Activated gamma-delta T cell treated with anti-CD3 and anti-CD28 coated beads, Interleukin-2, amount 50 U/mL, for 16 hours (primary cell): ENCODE measurements at places on chromosomes 3 and 15.

- no peak for DNase-seq
Measured at GRCh38 chr3:180694321-180694720, 15.0 kb upstream of the CCDC39 start.

- DNase-seq: no peak
Measured at GRCh38 chr15:42108806-42109205, 14.4 kb upstream of the PLA2G4D start.

GRCh38 chr3:53764026-53764775 is 82.0 kb downstream of the CHDH start:
- no peak for DNase-seq

DNA sequence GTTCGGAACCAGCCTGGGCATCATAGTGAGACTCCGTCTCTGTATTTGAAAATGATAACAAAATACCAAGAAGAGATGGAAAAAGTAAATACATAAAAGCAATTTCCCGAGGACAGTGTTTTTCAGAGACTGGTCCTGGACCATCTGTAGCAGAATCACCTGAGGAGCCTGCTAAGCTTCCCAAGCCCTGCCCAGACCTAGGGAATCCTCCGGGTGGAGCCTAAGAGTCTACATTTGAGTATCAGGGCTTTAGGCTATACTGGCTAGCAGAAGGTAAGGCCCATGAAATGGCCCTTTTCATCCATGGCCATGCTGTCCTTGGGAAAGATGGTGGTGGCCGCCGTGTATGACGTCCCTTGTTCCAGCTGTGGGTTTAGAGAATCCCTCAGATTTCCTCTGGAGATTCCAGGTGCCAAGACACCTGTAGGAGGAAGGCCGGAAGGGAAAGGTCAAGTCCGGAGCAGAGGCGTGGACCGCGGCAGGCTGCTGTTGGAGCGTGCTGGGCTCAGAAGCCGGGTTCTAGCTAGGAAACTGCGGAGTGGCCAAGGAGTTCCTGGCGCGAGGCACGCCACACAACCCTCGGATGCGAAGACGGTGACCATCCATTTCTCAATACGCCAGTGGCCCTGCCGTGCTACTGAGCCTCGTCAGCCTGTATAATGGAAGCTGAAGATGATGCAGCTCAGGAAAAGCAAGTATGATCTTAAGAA is 50.9 kb downstream of the TMEM44 start:
- DNase-seq: no peak

DNA sequence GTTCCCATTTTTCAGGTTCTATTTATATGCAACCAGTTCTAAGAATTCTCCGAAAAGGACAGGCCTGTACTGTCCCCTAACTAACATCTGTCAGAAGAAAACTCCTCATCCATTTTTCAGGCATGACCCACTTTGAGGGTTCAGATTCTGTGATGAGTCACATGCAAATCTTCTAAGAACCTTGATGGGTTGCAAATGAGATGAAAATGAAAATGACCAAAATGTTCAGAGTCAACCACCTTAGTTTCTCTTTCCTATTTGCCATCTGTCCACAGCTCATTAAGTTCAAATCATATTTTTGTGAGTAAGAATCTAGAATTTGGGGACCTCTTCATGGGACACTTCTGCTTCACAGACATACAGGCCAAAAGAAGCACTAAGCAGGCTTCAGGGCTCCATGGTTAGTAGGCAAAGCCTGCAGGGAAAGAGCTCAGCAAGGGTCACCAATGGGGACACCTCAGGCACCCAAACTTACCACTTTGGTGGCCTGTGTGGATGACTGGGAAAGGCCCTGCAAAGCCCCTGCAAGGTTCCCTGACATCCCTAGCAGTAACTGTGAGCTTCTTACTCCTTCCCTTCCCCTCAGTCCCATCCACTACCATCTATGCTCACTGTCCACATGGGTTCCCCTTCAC is 122.0 kb downstream of the WDR76 start:
- DNase-seq: no peak

DNA sequence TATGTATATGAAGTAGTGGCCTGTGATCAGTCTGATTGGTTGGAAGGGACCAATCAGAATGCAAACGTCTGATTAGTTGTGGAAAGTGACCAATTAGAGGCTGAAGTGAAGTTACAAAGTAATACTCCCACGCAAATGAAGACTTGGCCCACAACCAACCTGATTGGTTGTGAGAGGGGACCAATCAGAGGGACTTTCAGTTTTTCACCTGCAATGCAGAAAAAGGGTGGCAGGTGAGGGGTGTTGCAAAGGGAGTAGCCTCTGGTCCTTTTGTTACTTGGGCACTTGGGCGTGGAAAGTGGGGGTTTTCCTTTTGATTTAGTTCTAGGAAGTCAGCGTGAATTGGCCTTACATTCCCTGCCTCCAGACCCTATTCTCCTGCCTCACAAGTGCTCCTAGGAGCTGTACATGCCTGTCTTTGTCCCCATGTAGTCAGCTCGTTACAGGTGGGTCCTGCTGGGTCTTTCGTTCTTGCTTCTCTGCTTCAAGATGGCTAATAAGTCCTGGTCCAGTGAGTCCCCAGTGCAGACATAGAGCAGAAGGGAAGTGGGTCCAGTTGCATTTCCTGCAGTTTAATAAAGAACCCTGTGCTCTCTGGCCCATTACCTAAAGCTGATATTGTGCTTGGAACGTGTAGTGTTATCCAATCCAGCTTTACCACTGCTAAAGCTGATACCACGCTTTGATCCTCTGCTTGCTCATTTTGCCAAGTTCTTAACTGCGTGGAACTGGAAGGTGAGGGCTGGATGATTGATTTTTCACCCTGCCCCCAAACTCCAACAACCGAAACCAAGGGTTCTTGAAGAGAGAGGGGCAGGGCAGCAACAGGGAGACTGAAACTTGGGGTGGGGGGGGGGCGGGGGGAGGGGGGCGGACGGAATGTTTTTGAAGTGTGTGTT is 46.0 kb upstream of the CD47 start:
- DNase-seq: no peak

DNA sequence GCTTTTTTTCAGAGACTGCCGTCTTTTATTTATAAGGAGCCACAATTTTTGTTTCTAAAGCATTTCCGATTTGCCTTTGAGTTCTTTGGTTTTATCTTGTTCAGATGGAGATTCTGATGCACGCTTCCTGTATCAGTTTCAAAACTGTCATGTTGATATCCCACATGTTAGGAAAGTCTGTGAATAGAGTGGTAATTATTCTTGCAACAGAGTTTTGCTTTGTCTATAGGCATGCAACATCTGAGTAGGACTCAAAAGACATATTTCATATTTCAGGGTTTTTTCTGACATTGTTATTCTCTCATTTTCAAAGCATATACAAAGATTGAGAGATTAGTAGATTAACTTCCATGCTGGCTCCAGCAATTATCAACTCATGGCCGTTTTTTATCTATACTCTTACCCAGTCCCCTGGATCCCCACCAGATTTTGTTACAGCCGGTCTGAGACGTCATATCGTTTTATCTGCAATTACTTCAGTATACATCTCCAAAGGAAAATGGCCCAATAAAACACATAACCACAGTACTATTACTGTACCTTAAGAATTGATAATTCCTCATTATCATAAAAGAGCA is 22.4 kb downstream of the PAQR5 start:
- DNase-seq: no peak

DNA sequence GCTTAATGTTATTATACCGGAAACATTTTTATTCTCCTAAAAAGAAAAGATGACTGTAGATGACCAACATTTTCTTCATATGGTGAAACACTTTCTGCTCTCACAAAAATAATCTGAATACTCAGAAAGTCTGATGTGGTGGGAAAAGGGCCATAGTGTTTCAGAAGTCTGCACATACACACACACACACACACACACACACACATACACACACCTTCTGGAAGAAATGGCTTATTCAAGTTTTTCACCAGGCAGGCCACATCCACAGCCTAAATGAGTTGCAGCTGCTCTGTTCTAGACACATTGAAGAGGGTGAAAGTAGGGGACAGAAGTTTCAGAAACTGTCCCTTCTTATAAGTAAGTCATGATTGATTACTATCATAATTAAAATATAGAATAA is 220.0 kb downstream of the ZMAT3 start:
- DNase-seq: no peak

DNA sequence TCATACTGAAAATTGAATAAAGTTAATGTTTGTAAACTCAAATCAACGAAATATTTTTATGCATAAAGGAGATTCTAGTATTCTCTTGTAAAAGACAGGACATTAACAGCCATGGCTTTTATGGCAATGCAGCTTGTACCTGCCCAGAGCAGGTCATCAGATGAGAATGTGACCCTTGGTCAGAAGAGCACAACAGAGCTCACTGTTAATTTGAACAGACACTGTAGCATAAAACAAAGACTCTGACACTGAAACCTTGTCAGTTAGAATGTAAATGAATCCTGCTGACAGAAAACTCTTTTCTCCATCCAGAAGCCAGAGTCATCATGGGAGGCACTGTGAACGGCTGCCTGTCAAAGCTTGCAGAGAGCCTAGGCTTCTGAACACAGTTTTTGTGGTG is 410.6 kb downstream of the RAP2B start:
- no peak for DNase-seq

DNA sequence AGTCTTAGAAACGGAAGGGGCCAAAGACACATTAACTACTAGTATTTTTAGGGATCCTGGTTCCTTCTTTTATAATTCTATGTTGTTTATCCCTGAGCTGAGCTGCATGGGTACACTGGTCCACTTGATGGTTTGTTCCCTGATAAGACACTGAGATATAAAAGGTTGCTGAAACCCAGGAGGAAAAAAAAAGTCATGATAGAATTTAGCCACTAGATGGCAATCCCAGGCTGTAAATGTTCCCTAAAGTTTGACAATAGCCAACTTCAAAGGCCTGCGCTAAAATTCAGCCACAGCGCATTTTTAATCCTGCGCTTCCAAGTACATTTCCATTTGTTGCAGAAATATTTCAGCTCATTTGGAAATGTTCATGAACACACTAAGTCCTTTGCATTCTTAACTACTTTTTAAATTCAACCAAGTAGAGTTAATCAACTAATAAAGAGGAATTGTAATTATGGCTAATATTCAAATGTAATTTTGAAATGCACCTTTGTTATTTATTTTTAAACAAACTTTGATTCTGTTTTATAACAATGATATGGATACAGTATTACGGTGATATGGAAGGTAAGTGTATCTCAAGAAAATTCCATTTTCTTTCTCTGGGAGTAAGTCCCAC is 249.3 kb upstream of the FEZF2 start:
- no peak for DNase-seq

- DNase-seq: no peak
Measured at GRCh38 chr15:57522148-57522547, 69.6 kb upstream of the MYZAP start.

DNA sequence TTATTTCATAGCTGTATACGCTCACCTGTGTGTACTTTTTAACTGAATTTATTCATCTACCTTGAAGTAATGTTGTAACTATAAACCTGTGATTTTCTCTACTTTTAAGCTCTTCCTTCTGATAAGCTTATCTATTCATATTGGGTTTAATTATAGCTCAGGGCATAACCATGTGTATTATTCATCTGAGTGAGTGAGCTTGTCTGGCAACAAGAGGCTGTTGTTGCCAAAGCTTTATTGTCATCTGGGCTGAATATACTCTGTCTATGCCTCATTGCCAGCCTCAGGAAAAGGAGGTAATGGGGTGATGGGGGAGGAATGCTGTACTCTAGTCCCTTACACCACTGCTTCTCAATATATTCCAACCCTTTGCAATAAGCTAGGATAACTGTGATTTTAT is 292.4 kb downstream of the UBE2E2 start:
- no peak for DNase-seq

DNA sequence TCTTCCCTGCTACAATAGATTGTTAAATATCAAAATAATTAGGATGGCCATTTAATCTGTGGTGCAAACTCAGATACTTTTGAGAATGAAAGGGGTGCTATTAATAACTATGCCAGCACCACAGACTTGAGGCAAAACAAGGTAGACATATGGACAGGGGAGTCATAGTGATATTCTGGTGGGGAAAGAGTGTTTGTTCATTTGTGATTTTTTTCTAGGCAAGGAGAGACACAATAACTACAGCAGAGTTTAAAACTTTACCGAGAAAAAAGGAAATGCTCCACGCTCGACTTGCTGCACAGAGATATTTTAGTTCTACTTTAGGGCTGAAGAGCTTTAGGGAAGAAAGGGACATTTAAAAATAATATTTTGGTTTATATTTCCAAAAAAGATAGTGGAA is 611.2 kb upstream of the GRM7 start:
- DNase-seq: no peak

GRCh38 chr3:25567388-25567787 is 97.3 kb downstream of the TOP2B start:
- no peak for DNase-seq

DNA sequence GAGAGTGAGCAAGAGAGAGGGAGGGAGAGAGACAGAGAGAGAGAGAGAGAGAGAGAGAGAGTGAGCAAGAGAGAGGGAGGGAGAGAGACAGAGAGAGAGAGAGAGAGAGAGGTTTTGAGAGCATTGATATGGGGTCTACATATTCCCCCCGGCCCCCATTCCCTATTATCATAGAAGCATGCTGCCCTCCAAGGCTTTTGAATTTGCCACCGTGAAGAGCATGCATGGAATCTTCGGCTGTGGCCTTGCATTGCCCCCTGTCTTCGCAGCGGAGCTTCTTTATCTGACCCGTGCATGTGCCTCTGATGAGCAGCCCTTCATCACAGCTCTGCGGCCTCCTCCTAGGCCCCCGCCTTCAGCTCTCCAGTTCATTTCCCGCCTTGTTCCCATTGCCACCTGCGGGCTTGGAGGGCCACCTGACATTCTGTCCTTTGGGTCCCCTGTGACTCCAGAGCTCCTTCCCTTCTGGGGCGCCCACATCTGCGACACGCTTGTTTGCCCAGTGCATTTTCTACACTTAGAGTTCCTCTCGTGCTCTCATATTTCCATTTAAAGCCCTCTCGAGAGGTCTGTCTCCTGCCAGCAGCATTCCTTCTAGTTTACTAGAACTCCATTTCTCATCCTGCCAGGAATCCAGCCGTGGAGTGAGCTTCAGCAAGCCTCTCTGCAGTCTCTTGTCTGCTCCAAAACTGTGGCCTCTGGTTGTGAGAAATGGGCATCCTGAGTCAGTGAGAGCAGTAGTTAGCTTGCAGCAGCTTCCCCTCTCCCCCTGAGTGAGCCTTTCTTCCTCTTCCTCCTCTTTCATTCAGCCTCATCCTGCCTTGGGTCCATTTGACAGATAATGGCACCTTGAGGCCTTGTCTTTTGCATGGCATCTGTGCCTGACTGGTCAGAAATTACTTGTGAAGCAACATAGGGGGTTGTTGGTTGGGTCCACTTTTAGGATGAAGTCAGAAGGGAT is 25.3 kb downstream of the LPP start:
- no peak for DNase-seq

- no peak for DNase-seq
Measured at GRCh38 chr15:69015591-69015990, 1.1 kb downstream of the NOX5 start.

DNA sequence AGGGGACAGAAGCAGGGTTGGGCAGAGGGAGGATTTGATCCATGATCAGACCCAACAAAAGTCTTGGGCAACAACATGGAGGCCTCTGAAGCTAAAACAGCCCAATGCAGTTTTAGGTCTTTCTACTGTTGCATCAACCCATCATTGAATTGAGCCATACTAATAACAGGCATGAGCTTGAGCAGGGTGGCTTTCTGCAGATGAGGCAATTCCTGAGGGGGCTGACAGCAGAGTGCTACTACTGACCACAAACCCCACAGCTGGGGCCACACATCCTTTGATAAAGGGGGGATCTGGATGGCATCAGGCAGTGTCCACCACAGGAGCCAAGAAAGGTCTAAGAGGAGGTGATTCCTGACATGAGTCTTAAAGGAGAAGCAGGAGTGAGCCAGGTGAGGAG is 517.0 kb upstream of the PPP2R3A start:
- no peak for DNase-seq
